HS-27A (cell line): ENCODE measurements at places on chromosomes 2 and 18.

GRCh38 chr18:7735626-7736175 is 168.6 kb downstream of the PTPRM start:
- no peak for DNase-seq

- DNase-seq, result no peak
Observed at GRCh38 chr2:2779727-2780126, 448.7 kb upstream of the MYT1L start.

- DNase-seq, result no peak
Observed at GRCh38 chr2:239962890-239963591, 62.1 kb downstream of the NDUFA10 start.

- DNase-seq, result no peak
Observed at GRCh38 chr2:735670-736218, 58.5 kb upstream of the TMEM18 start.

- DNase-seq, result no peak
Observed at GRCh38 chr18:25985707-25986394, 104.6 kb downstream of the SS18 start.

DNA sequence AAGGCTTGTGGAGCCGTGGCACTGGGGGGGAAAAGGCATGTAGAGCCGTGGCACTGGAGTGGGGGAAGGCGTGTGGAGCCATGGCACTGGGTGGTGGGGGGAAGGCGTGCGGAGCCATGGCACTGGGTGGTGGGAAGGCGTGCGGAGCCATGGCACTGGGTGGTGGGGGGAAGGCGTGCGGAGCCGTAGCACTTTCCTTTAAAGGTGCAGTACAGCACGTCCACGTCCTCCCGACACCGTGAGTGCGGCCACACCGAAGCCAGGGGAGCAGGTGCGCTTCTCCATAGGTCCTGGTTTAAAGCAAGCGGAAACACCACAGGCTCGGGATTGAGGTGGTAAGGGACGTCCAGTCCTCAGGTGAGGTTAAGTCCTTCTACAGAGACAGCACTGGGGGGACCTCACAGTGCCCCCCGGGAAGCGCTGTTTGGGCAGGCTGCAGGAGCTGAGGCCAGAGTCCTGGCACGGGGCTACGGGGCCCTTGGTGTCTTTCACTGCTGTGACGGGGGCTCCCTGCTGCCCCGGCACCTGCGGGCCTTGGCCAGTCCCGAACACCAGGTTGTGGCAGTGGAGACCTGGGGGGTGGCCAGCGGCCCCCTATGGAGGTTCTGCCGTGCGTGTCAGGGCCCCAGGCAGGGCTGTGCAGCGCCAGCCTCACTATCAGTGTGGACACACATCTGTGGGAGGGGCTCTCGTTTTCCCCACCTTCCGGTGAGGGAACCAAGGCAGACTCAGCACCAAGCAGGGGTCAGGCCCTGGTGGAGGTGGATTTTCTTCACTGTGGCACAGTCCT is 93.0 kb upstream of the CTDP1 start:
- no peak for DNase-seq

- no peak for DNase-seq
Observed at GRCh38 chr18:42893977-42894376, 221.5 kb downstream of the RIT2 start.

DNA sequence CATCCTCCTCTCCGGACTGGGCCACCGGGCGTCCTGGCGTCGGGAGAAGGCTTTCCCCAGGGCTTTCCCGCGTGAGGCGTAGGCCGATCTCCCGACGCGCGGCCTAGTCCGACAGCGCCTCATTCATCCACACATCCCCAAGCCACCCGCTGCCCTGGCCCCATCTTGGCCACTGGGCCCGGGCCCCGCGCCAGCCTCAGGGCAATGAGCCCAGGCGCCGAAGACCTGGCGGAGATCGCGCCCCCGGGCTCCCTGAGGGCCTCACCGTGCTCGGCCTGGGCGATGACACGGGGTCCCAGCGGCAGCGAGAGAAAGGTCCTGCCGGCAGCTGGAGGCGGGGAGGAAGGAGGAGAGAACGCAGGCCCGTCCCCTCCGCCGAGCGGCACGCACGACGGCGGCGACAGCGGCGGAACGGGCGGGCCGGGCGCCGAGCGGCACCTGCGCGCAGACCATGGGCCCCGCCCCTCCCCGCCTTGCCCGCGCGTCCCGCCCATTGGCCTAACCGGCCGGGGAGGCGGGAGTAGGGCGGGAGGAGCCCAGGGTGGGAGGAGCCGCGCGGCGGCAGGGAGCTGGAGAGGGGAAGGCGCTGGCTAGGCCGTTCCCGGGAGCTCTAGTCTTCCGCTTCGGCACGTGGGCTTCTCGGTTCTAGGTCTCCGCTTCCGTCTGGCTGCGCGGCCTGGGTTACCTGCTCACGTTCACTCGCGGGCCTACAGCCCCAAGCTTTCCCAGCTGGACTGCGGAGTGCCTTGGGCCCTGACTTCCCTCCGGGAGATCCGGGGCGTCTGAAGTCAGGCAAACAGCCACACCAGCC is at the start of gene OLA1:
OLA1 (minus strand) TSS at position 346 of the 811 bp plus-strand sequence. CDS start 1,717 bp downstream, outside the sequence.
- DNase-seq, result peak; percentile 52
